ENCODE measurements at places on chromosomes 6 and 20. TPM values are rescaled to one million over a fixed set of nuclear protein-coding genes. Genes with fewer than 3 reads are reported as not detected.

GRCh38 chr6:157498817-157499216 is 117.8 kb downstream of the ZDHHC14 start:
- no peak for DNase-seq

- no peak for DNase-seq
Observed at GRCh38 chr6:19865178-19865577, 28.0 kb downstream of the ID4 start.

DNA sequence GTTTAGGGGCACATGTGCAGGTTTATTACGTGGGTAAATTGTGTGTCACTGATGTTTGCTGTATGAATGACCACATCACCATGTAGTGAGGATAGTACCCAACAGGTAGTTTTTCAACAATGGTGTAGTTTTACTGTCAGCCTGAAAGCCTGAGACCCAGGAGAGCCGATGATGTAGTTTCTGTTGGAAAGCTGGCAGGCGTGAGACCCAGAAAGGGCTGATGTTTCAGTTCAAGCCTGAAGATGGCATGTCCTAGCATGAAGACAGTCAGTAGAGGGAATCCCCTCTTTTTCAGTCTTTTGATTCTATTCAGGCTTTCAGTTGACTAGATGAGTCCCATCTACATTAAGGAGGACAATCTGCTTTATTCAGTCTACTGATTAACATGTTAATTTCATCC is 96.7 kb downstream of the KLHL32 start:
- DNase-seq: no peak

DNA sequence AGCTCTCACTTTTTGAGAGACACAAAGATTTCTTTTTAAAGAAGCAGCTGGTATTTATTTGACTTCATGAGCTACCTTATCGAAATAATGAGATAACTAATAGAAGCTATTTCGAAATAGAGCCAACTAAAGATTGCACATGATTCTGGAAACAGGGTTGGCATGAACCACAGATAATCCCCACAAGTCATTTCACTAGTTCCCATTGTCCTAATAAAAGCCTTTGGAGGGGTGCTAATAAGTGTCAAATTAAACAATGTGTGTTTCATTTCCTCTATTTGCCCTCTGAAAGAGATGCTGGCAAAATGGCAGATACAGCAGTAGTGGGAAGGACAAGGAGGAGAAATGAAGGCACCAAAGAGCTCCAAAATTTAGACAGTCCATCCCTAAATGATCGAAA is 78.6 kb upstream of the RIPOR2 start:
- DNase-seq: no peak

- DNase-seq: no peak
Observed at GRCh38 chr6:37903351-37904340, 84.1 kb downstream of the ZFAND3 start.

DNA sequence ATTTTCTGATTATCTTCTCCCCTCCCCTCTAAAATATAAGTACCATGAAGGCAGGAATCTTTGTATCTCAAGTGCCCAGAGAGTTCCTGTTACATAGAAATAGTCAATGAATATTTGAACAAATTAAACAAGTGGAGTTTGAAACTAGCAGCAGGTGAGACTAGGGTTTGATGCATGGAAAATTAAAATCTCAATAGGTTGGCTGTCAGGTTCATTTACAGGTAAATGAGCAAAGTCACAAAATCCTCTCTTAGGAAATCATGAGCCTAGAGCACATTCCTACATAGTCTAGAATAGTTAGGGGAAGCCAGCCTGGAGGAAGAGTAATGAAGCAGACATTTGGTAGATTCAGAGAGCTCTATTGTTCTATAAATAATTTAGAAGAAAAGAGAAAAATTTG is 140.4 kb downstream of the HS3ST5 start:
- no peak for DNase-seq

DNA sequence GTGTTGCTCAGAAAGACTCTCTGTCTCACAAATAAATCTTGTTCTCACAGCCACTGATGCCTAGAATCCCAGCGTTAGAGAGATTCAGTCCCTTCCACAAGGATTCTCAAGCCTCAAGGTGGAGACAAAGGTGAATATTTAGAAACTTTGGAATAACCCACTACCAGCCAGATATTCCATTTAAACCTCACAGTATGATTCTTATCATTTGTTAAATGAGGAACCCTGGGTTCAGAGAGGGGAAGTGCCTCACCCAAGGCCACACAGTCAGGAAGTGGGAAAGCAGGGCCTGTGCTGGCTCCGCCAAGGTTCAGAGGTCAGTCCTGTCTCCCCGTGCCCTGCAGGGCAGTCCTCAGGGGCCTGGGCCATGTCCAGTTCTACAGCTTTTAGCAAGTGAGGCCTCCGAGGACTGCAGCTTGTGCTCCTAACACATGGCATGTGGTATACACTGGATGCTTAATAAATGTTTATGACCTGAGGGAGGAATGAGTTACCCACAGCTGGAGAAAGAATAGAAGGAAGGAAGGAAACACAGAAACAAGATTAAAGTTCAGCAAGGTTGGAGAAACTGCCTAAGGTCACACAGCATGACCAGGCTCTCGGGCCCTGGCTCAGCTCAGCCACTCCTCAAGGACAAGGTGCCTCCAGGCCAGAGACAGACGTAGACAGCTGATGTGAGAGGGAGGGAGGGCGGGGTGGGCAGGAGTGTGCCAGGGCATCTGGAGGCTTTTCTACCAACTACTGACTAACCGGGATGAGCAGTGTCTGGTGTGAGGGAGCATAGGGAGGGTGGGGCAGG is 3.9 kb upstream of the TGM2 start:
- DNase-seq: no peak

DNA sequence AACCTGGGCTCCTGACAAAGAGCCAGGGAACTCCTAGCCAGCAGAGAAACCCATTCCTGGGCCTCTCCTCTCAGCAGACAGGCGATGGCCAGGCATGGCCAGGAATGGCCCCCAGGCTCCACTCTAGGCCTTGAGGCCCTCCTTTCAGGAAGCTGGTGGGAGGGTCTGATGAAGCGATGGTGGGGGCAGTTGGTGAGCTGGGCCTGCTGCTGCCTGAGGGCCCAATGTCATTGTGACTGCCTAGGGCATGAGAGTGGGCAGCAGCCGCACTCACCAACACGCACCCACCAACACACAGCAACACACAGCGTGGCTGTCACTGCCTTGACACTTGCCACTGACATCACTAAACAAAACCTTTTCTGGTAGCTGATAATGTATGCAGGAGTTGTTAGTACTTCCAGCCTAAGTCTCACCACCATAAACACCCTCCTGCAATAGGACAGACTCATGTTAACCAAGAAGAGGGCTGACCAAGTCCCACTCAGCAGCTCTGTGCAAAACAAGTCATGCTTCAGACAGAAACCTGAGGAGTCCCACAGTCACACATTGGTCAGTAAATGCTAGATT is 69.3 kb downstream of the ABHD12 start:
- DNase-seq: peak; percentile 30

GRCh38 chr6:135322427-135323201 is 141.5 kb downstream of the MYB start:
- DNase-seq: no peak

- no peak for DNase-seq
Observed at GRCh38 chr6:34979218-34979617, 90.2 kb downstream of the ANKS1A start.

DNA sequence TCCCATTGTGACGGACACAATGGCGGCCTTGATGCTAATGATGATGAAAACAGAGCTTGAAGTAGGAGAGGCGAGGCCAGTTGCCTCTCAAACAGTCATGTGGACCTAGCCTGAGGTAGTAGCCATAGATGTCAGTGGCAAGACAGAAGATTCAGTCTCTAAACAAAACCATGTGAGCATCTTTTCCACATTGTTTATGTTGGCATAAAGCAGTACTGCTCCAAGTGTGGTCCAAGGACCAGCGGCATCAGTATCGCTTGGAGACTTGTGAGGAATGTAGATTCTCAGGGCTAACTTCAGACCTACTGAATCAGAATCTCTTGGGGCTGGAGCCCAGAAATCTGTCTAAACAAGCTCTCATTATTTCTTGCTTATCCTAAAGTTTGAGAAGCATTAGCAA is 312.8 kb upstream of the JAG1 start:
- no peak for DNase-seq

GRCh38 chr6:22298475-22298890 is 1.6 kb upstream of the PRL start:
- no peak for DNase-seq

GRCh38 chr6:49782725-49783124 is 4.4 kb downstream of the PGK2 start:
- DNase-seq: no peak

- DNase-seq: no peak
Observed at GRCh38 chr6:167295495-167296292, 4.6 kb downstream of the UNC93A start.

GRCh38 chr20:18728165-18728869 is 85.3 kb upstream of the SCP2D1 start:
- DNase-seq: no peak

DNA sequence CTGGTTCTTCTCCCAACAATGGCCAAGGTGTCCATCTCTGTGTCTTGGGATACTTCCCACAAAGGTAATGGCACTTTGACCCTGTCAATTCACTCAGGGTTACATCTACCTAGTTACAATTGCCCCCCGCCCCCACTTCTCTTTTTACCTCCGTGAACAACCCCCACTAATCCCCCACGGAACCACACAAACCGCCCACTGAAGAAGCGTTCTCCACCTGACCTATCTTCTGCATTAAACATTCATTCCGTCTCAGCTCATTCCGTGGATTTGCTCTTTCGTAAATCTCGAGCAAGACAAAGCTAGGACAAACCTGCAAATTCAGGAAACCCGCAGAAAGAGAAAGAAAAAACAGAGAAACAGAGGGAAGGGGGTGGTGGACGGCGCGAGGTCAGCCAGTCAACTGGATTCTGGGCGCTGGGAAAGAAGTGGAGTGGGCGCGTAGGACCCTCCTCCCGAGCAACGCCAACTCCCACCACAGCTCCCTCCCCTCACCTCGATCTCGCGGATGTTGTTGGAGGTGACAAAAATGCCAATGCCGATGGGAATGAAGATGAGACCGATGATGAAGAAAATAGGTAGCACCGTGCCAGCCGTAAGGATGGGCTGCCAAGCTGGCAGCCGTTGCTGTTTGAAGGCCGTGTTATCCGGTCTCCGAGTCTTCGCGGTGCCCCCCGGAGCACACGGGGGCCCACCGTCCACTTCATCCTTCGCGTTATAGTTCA is 523 bp downstream of the TMEM30A start:
- DNase-seq: peak; percentile 47

GRCh38 chr6:137927777-137928218 is 60.7 kb downstream of the TNFAIP3 start:
- DNase-seq: peak; percentile 75

DNA sequence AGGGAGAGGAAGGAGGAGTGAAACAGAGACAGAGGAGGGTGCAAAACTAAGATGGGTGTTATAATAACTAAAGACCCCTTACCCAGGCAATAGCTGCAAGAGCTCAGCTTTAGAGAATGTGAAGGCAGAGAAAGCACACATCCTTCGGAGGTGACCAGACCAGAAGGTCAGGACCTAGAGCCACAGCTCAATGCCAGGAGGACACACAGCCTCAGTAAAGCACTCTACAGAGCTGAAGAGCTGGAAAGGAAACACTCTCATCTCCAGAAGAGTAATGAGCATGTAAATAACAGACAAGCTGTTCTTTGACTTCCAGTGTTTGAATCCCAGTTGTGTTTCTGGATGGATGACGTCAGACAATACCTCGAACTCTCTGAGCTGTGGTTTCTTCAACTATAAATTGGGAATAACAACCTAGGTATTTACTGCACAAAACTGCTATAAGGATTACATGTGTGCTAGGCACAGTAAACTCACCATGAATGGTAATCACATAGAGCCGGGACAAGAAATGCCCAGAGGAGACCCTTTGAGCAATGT is 63.2 kb downstream of the MAP3K5 start:
- DNase-seq: no peak

- no peak for DNase-seq
Observed at GRCh38 chr6:6542357-6542756, 46.2 kb upstream of the LY86 start.

GRCh38 chr6:156865019-156865629 is 87.9 kb downstream of the ARID1B start:
- no peak for DNase-seq

DNA sequence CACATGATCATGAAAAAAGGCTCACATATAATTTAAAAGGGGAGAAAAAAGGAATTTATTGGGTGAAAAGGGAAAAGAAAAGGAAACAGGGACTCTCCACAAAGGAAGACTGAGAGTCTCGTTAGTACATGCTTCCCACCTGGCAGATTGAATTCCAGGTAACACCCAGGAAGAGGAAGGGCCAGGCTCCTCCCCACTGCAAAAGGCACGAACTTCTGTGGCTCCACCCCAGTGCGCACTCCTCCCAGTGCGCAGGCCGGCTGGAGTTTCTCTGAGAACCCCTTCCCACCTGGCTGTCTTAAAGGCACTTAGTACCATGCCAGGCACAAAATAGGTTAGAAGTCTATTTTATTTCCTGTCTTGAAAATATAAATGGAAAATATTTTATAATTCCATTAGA is 129.8 kb downstream of the COL12A1 start:
- no peak for DNase-seq

DNA sequence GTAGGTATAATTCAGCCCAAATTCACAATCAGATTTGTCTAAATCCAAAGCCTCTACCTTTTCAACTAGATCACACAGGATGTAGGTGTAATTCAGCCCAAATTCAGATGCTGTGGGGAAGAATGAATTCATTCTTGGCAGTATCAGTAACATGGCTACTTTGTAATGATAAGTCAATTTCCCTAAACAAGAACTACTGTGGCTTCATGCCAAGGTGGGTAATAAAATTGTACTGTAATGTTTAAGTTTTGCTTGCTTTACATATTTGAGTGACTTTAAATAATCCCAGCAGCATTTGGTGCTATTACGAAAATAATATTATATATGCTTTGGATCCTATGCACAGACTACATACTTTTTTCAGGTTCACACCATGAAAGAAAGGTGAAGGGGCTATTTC is 239.1 kb downstream of the HDGFL1 start:
- DNase-seq: no peak

- no peak for DNase-seq
Observed at GRCh38 chr6:55064711-55065420, 109.4 kb upstream of the HCRTR2 start.

GRCh38 chr6:103707596-103708325 is 1152.0 kb downstream of the HACE1 start:
- no peak for DNase-seq

The RAET1L gene
- total RNA-seq: not detected

The BYSL gene
- 5.4 TPM for total RNA-seq

The NKAIN4 gene
- total RNA-seq: not detected

The GPLD1 gene
- total RNA-seq: 0.88 TPM

The PRL gene
- not detected for total RNA-seq

The WRNIP1 gene
- 34.8 TPM for total RNA-seq

The HLA-DQA1 gene
- total RNA-seq: 46.7 TPM

Measured in natural killer cell (primary cell).